Epithelial cell of prostate (primary cell): ENCODE measurements at places on chromosomes 3 and 15.

DNA sequence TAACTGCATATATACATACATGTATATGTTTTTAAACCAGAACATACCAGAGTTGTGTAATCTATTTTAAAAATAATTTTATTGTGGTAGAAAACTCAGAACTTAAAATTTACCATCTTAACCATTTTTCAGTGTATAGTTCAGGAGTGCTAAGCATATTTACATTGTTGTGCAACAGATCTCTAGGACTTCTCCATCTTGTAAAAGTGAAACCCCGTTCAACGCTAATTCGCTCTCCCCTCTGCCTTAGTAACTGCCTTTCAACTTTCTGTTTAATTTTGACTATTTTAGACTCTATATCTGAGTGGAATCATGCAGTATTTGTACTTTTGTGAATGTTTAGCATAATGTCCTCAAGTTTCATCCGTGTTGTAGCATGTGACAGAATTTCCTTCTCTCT lies 51.8 kb upstream of the SSR3 start:
- no peak for DNase-seq

- DNase-seq = no peak
Measured at GRCh38 chr3:6512172-6512800, 348.6 kb upstream of the GRM7 start.

GRCh38 chr3:106860182-106860581 lies 517.1 kb upstream of the CCDC54 start:
- no peak for DNase-seq

GRCh38 chr3:24986612-24987011 lies 441.5 kb upstream of the RARB start:
- DNase-seq = no peak

DNA sequence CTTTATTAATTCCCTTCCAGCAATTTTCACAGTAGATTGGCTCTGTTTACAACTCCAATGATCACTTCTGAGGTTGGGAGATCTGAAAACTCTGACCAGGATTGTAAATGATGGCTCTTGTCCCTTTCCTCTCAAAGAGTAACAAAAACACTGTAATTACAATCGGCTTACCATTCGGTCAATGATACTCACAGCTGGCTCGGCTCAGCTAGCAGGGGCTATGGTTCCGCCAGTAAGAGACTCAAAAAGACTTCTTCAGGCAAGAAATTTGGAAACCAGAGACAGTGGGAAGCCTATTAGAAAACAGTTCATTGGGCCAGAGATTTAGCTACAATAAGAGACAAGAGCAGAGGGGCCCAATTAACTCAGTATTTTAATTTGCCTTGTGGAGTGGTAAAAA lies 96.6 kb downstream of the LRRC3B start:
- no peak for DNase-seq

DNA sequence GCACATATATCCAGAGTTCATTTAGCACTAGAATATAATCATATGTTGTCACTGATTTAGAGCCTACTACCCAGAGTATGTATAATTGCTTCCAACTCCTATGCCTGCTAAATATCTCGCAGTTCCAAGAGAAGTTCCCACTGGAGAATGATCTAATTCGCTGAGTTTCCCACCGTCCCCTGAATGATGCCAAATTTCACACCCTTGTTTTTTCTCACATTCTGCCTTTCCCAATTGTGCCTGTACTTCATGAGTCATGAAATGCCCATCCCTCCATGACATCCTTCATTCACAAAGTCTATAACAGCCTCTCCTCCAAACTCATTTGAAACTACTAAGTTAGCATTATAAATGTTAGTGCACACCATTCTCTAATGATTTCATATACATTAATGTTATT lies 177.2 kb downstream of the CBLB start:
- DNase-seq = no peak

GRCh38 chr3:60798456-60798855 lies 452.8 kb downstream of the FHIT start:
- DNase-seq = no peak

GRCh38 chr3:15107075-15107947 lies 8.4 kb upstream of the RBSN start:
- DNase-seq = no peak

DNA sequence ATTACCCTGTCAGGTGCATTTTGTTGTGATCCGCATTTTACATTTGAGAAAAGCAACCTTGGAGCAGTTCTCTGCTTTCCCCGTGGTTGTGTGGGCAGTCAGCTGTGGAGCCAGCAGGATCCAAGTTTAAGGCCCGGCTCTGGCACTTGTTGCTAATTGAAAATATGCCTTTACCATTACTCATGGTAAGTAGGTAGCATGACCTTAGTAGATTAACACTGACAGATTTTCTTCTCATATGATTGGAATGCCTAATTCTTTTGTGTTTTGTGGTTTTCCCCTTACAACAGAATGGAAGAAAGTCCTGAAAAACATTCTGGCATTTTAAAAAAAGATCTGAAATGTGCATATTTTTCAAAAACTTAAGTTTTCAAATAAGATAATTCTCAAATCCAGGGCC lies 246.5 kb upstream of the LRRN1 start:
- no peak for DNase-seq

DNA sequence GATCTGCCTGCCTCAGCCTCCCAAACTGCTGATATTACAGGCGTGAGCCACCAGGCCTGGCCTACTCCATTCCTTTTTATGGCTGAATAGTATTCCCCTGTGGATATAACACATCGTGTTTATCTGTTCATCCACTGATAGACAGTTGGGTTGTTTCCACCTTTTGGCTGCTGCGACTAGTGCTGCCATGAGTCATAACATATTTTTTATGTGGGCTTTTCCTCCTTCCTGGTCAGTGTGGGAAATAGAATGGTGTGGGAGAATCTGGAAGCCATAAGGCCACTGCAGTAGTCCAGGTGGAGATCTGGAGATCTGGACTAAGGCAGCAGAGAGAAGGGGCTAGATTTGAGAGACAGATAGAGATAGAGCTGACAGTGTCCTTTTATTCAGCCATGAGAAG lies 16.2 kb downstream of the LCMT2 start:
- DNase-seq = no peak

DNA sequence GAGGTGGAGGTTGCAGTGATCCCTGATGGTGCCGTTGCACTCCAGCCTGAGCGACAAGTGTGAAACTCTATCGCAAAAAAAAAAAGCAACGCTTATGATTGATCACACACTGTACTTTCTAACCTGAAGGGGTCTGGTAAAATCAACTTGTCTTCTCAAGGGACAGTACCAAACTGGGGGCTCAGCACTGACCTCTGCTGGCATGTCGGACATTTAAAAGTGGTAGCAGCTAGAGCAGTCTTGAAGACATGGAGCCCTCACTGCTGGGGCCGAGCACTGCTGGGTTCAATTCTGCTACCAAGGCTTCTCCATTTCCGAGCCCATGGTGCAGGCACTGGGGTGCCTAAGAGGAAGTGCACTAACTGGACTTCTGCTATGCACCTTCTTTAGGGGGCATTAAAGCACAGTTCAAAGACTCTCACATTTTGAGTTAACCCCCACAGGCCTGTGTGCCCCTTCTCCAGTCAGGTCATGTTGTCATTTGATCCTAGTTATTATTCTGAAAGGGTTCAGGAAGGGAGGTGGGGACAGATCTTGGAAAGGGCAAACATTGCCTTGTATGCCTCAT lies 26.4 kb upstream of the LAMP3 start:
- DNase-seq = no peak

- DNase-seq = no peak
Measured at GRCh38 chr3:132561003-132561402, 36.1 kb upstream of the ACKR4 start.

DNA sequence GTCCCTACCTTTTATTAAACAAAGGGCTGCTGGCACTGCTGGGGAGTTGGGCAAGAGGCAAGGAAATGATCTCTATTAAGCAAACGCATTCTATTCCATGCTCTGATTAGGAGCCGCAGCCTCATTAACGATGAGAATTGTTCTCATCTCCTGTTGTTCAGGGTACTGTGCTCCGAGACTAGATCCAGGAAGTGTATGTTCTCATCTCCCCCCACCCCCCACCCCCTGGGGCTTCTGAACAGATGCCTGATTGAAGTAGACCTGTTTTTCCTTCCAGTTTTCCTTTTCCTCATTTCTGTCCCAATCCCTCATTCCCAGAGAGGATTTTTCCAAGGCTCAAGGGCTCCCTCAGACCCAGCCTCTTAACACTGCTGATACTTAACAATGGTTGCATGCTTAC lies 81.6 kb upstream of the FEZF2 start:
- DNase-seq = no peak

- no peak for DNase-seq
Measured at GRCh38 chr15:63439536-63440264, 58.1 kb upstream of the CA12 start.

DNA sequence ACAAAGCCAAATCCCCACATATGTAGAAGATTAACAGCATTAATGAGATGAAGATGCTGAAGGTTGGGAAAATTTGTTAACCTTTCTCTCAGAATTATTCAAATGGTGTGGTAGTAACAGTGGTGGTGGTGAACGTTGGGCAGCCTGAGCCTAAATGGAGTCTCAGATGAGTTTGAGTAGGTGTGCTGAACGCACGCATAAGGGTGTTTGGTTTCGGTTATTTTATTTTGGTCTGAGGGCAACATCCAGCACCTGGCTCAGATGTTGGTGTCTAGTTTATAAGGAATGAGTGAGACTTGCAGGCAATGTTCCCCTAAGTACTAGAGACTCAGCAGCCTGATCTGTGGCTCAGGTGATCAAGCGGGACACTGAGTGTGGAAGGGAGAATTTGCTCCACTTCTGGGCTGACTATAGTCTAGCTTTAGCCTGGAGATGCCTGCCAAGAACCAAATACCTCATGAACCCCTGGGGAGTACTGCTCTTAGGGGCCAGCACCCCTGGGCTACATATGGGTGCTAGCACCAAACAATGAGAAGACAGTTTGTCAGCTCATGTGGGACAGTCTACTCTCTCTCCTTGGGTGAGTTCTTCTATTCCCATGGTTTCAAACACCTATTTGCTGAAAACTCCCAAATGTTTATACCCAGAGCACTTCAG lies 39.5 kb upstream of the ATP2C1 start:
- no peak for DNase-seq

GRCh38 chr3:185677146-185677829 lies 91.2 kb downstream of the SENP2 start:
- DNase-seq = peak; percentile 85

GRCh38 chr3:113271189-113271588 lies 59.8 kb downstream of the BOC start:
- no peak for DNase-seq

- DNase-seq = peak; percentile 58
Measured at GRCh38 chr3:12345141-12345561, 56.3 kb downstream of the PPARG start.

DNA sequence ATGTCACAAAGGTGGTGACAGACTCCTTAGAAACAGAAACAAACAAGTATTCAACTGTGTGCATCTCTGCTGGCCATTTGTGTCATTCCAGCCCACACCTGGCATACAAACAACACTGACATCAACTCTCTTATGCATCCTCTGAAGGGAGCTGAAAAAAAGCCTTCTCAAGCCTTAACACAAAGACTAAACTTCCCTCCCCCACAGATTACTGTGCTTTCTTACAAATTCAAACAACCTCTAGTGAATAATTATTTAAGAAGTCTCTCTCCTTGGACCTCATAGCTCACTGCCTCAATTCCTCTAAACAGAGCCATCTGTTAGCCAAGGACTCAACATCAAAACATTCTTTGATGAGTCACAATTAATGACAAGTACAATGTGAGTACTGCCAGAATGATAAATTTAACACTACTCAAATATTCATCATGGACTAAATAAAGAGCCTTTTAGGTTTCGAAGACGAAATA lies 132.1 kb downstream of the WDR76 start:
- DNase-seq = no peak

DNA sequence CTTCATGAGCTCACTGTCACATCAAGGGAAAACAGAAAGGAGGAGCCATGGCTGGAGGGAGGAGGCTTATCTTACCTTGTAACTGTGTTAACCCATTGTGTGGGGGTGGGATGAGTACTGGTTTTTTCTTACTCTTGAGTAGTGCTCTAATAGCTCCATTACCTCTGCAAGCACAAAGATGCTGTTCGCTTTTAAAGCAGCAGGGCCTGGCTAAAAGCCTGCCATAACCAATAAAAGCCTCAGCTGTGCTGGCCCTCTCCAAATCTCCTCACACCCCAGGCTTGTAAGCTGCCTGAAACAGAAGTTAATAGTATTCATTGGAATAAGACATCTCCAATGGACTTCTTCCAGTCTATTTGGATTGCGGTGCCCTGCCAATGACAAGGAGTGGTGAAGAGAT lies 544.1 kb downstream of the TUSC7 start:
- no peak for DNase-seq

DNA sequence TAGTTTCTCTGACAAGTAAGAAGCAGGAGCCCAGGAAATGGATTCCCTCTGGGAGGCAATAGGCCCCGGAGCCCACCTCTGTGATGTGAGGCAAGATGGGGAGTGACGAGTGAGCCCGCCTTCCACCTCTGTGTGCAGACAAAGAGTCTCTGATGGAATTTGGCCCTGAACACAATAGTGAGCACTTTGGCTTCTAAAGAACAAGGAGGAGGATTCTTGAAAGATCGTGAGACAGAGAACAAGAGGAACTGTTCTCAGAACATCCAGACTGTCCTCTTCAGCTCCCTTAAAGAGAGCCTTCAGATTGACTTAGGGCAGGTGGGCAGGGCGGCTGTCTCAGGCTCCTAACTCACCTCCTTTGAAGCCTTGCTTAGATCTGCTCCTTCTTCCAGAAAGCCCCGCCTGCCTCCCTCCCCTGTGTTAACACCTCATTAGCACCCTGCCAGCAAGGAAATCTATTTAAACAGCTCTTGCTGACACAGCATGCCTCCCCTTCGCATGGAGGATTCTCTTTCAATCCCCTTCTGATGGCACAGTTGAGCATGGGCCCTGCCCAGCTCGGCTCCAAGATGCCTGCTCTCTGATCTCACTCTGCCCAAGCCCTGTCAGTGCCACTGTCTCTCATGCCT lies 430.3 kb downstream of the NTRK3 start:
- no peak for DNase-seq

DNA sequence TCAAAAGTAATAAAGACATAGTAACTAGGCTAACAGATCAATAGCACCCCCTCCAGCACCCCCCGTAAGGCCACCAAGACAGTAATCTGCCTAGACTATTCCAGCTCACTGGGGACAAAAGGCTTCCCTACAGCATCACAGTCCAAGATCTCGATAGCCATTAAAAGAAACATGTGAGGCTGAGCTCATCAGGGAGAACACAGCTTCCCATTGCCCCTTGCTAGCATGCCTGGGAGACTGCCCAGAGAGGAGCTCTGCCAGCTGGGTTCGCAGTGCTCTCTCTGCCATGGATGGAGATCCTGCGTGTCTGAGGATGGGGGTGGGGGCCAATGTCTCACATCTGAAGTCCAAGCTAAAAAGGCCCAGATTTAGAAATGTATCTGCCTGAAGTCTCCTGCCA lies 17.8 kb downstream of the LRIG1 start:
- DNase-seq = no peak

GRCh38 chr3:129463094-129463493 lies 23.1 kb downstream of the IFT122 start:
- no peak for DNase-seq
